Stimulated activated CD4-positive, alpha-beta T cell treated with anti-CD3 and anti-CD28 coated beads, Interleukin-12 subunit alpha, Interleukin-12 subunit beta, amount 100 ng/mL, for 24 hours (primary cell): ENCODE measurements at places on chromosomes 5 and 9.

- no peak for DNase-seq
Measured at GRCh38 chr9:131426545-131426944, 32.7 kb downstream of the PRRC2B start.

- DNase-seq, result no peak
Measured at GRCh38 chr5:97854871-97855762, 672.1 kb upstream of the RIOK2 start.

GRCh38 chr9:134940236-134941208 is 22.8 kb upstream of the FCN1 start:
- DNase-seq, result no peak

GRCh38 chr5:73445665-73446630 is 2.6 kb downstream of the FOXD1 start:
- no peak for DNase-seq

- DNase-seq, result no peak
Measured at GRCh38 chr9:77839459-77840140, 191.5 kb upstream of the GNA14 start.

GRCh38 chr5:176355400-176356178 is 6.0 kb downstream of the KIAA1191 start:
- no peak for DNase-seq

DNA sequence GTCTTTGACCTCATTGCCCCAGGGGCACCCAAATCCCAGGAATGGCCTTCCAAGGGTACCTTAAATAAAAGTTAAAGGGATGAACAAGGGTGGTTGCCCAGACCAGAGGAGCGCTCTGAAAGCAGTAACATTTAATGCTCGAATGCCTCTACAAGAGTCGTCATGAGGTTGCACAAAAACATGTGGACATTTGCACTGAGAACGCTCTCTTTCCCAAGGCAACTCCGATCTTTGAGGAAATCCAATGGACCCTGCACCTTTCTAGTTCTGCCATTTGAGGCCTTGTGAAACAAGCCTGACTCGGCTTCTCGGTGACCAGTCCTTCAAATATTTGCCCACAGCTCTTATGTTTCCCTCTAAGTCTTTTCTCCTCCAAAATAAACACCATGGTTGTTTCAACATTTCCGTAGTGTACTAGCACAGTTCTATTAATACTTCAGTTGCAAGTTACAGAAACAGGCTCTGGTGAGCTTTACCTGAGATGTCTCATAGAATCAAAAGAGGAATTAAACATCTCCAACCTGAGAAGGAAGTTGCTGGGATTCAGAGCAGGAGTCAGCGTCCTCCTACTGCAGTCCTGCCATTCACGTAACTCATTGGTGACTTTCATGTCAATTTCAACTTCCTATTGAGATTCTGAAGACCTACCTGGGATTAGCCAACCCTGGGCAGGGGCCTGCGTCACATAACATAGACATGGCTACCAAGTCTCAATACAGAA is 168.8 kb upstream of the RAI14 start:
- DNase-seq, result no peak

DNA sequence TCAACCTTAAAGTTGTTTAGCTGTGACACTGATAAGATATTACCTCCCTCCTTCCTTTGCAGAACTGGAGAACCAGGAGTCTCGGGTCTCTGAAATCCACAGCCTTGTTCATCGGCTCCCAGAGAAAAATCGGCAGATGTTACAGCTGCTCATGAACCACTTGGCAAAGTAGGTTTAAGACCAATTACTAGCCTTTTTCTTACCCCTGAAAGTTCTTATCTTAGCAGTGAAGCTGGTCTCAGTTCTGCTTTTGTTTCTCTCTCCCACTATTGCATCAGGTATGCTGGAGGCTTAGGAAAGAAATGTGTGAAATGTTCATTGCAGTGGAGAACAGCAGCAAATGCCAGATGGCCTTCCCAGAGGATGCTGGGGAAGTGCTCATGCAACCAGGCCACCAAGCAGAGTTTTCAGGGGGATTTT is 287.4 kb downstream of the ARHGAP26 start:
- DNase-seq, result no peak

GRCh38 chr5:73759771-73760170 is 133.8 kb downstream of the ARHGEF28 start:
- DNase-seq, result no peak

DNA sequence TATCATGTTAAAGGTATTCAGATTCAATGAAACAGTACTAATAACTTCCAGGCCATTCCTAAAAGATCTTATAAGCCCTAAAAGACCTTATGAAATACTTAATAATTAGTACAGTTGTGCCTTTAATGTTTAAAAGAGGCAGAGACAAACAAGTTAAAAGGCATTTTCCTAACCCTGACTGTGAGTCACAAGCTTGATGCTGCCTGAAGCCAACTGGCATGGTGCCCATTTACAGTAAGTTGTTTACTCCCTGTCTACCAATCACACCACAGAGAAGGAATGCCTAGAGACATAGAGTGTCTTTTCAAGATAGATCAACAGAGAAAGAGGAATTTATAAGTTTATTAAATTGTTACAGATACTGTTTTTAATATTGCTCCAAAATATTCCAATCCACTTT is 47.8 kb downstream of the NR3C1 start:
- DNase-seq, result no peak

- no peak for DNase-seq
Measured at GRCh38 chr5:77214151-77214550, 3.7 kb downstream of the PDE8B start.

GRCh38 chr9:93060746-93061259 is 2.3 kb downstream of the SUSD3 start:
- no peak for DNase-seq

DNA sequence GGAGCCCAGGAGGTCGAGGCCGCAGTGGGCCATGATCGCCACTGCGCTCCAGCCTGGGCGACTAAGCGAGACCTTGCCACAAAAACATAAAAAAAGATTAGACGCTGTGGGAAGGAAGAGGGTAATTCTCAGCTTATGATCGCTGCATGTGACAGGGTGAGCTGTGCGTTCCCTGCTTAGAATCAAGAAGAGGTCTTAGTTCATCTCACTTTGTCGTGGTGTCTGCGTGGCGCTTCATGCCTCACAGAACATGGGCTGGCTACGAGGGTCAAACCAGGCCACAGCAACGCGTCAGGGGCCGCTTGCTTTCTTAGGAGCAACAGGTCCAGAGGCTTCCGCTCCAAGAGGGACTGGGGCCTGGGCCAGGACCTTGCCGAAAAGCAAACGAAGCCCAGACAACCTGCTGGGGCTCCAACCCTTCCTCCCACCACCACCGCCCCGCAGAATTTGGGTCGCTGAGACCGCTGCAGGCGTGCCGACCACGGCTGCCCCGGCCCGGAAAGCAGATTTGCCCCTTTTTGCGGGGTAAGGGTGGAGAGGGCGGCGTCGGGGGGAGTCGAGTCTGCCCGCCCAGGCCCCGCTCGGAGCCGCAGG is 10.0 kb upstream of the GRIN1 start:
- DNase-seq, result no peak

GRCh38 chr5:6634306-6634705 is 1.1 kb downstream of the SRD5A1 start:
- no peak for DNase-seq

GRCh38 chr5:143882520-143882919 is 70.6 kb downstream of the HMHB1 start:
- no peak for DNase-seq

DNA sequence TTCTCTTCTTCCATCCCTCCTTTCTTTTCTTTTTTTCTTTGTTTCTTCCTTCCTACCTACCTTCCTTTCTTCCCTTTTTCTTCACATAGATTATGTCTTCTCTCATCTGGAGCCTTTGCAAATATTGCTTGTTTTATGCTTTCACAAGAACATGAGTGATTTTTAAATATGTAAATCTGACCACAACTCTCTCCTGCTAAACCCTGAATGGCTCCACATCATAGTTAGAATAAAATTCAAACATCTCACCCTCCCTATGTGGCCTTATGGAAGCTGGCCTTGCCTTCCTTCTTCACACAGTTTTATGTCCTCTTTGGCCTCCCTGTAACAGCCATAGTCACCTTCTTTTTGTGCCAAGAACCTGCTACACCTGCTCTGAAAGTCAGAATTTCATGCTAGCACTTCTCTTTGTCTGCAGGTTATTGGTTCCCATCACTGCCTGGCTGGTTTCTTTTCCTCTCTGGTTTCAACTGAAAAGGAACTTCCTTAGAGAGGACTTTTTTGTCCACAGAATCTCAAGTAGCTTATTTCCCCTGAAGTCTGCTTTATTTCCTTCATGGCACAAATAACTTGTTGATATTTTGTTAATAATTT is 114.3 kb upstream of the TNC start:
- no peak for DNase-seq

GRCh38 chr5:54243483-54244080 is 66.8 kb downstream of the ARL15 start:
- peak; percentile 3 for DNase-seq

DNA sequence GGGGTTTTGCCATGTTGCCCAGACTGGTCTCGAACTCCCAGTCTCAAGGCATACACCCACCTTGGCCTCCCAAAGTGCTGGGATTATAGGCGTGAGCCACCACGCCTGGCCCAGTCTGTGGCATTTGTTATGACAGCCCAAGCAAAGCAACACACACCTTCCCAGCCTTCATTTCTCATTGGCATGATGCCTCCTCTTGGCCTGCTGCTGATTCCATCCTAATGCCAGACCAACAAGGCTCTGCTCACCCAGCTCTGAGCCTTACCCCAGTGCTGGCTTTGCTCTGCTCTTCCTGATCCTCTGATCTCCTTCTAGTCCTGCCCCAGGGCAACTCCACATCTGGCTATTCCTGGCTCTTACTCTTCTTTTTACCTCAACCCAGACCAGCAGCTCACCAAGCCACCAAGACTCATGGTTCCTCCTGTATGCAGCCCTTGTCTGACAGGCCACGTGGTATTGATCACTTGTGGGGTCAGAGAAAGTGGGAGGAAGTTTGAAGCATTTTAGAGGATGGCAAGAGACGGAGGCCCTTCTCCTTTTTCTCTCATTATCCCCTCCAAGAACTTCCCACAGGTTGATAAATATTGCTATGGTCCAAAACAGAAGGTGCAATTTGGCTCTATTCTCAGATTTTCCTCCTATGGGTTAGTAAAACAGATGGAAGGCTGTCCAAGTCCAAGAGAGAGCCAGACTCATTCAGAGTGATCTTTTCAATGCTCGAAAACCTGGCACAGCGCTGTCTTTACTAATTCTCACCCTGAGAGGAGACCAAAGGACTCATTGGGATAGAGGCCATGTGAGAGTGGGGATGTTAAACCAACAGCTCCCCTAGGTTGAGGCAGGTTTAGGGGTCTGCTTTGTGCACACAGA is 958 bp downstream of the CD180 start:
- DNase-seq, result no peak

DNA sequence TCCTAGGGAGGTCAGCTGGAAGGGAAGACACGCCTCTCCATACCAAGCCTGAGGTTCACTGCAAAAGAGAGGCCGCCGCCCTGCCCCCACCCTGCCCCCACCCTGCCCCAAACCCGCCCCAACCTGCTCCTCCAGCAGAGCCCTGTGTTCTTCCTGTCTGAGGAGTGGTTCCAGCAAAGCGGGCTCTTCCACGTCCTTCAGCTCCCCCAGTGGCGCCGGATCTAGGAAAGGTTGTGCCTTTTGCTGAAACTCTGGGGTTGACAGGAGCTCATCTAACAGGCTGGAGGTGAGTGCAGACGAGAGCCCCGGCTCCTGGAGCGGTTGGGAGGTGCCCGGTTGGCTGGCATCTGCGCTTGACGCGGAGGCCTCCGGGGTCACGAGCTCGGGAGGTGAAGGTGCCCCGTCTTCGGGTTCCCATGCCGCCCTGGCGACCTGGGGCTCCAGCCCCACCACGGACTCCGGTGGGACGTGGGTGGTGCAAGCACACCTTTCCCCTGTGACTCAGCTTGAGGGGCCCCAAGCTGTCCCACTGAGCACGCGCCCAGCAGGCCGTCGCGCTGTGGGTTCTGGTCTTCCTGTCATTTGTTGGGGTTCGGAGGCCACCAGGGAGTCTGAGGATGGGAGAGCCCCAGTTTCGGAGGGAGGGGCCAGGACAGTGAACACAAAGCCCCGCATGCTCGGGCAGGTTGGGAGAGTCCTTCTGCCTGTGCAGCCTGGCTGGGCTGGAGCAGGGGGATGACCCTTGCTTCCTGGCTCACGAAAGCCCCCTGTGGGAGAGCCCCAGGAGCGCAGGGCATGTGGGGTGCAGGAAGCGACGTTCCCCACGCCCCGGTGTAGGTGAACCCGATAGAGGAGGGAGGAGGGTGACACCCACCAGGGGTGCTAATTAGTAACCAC is 1467.1 kb downstream of the FOXD4L5 start:
- DNase-seq, result peak; percentile 37

GRCh38 chr5:179166886-179167841 is 107.0 kb downstream of the ZNF354C start:
- DNase-seq, result peak; percentile 47

GRCh38 chr5:67942421-67942820 is 273.1 kb upstream of the PIK3R1 start:
- DNase-seq, result no peak

GRCh38 chr9:80592413-80592812 is 1020.6 kb downstream of the TLE4 start:
- DNase-seq, result no peak

DNA sequence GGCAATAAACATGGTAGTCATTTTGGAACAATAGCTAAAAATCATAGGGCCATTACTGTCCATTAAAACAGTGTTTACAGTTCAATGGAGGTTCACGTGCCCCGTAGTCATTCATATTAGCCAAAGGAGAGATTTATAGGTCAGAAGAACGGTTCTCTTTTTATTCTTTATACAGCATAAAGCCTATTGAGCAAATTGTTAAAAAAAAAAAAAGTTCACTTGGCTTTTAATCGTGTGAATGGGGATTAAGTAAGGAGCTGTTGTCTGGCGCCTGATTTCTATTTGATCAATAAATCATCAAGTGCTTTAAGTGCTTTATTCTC is 69.1 kb upstream of the TBCA start:
- DNase-seq, result no peak

GRCh38 chr9:120919843-120920805 is 6.5 kb downstream of the TRAF1 start:
- DNase-seq, result no peak

DNA sequence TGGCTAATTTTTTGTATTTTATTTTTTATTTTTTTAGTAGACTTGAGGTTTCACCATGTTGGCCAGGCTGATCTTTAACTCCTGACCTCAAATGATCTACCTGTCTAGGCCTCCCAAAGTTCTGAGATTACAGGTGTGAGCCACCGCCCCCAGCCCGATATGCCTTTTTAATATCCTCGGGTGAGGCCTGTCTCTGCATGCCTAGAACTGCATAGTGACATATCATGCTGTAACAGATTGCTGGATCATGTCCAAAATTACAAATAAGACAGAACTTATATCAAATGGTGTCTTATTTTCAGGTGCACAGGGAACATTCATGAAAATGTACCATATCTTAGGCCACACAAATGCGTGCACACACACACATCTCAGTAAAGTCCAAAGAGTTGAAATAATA is 39.1 kb upstream of the PJA2 start:
- DNase-seq, result no peak

DNA sequence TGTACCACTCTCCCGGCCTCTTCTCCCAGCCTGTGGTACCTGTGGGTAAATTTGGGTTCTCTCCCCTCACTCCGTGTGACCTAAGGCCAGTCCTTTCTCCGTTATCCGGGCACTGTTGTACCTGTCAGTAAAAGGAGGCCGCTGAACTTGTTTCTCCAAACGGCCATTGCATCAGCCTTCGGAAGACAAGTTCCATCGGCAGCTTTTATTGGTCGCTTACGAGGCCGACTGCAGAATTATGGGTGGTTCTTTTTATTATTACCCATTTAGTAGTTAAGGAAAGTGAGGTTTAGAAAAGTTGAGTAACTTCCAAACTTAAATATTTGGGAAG is 558 bp downstream of the GRPEL2 start:
- no peak for DNase-seq
